ENCODE measurements at places on chromosomes 4 and X.

DNA sequence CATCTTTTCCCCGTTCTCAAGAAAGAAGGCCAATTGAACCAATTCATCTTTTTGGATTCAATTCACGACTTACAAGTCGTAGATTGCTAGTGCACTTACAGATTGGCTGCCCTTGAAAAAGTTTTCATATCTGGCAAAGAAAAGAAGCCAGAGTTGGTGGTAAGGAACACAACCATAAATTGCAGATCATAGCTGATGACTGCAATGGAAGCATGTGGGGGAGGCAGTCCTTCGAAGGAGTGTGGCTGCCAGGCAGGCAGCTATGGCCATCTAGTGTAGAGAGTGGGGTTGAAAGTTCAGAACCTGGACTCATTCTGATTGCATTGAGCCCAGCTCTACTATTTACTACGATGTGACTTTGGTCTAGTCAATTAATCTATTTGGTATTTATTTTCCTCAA lies 4.5 kb downstream of the GPM6A start:
- no peak for DNase-seq

GRCh38 chrX:110732266-110732665 lies 63.4 kb downstream of the CHRDL1 start:
- DNase-seq: no peak

DNA sequence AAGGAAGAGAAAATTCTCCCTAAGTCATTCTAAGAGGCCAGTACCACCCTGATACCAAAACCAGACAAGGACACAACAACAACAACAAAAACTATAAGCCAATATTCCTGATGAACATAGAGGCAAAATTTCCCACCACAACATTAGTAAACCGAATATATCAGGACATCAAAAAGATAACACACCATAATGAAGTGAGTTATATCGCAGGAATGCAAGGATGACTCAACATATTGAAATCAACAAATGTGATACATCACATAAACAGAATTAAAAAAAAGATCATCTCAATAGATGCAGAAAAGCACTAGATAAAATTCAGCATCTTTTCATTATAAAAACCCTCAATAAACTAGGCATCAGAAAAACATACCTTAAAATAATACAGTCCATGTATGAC lies 1844.4 kb upstream of the PCDH10 start:
- DNase-seq: no peak

DNA sequence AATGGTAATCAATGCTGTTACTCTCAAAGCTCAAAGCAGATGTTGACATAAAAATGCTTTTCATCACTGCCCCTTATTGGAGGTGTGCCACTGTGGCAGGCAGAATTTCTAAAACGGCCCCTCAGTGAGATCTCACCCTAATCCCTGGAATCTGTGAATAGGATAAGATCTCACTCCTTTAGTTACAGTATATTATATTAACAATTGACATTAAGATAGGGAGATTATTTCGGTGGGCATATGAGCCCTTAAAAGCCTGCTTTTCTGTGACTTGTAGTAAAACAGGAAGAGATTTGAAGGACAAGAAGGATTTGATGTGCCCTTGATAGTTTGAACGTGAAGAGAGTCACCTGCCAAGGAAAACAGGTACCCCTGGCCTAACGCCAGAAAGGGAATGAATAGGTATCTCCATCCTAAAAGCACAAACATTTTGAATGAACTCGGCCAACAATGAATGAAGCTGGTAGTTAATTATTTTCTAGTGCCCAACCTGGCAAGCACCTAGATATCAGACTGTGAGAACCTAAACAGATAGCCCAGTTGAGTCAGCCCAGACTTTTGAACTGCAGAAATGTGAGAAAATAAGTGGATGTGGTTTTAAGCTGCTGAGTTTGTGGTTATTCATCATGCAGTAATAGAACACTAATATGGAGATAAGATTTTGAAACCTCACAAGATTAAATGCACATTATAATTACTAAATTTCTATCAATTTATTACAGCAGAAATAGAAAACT lies 881.6 kb downstream of the PCDH18 start:
- DNase-seq: peak; percentile 31

DNA sequence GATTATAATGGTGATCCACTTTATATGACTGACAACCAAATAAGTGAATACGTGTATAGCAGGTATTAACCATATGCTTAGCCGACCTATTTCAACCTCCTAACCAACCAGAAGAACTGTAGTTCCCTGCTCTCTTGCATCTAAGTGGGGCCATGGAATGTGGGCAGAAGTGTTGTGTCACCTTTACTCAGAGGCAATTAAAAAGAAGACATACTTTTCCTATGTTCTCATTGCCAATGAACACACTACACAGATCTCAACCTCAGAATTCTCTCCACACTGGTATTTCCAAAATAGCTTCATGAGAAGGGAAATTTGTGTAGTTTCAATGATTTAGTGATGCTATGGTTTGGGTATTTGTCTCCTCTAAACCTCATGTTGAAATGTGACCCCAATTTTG lies 3.2 kb upstream of the NFKB1 start:
- no peak for DNase-seq

DNA sequence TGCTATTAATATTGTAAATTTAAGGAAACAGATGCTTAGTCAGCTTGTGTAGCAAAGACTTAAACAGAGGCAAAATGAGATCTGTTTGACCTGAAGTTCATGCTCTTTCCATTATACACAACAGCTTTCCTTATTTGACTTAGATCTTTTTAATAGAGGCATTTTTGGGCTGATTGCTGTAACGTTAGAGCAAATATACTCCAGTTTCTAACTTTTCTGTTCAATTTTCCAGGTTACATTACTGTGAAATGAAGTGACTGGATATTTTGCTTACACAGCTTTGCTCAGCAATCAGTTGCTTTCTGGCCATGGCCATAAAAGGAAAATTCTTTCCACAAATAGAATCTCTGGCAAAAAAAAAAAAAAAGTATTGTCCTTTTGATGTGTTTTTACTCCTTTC lies 146.2 kb downstream of the PCDH7 start:
- no peak for DNase-seq

GRCh38 chrX:148499638-148500422 lies 587 bp upstream of the AFF2 start:
- no peak for DNase-seq

- DNase-seq: no peak
Observed at GRCh38 chrX:23980011-23980441, 47.0 kb downstream of the KLHL15 start.

DNA sequence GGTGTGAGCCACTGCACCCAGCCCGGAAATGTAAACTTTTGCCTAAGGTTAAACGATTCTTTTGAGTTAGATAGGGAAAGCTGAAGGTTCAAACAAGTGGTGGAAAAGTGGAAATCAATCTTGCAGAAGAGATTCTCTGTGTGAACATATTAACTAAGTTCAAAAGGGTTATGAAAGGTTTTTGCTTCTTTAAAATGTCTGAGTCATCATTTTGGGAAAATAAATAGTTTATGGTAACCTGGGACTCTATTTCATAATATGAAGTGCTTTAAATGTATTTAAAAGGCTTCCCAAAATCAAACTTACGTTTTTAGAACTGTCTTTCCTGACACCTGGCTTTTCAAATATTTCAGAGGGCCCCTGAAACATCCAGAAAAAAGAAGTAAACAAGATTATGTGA lies 73.6 kb upstream of the MID1IP1 start:
- no peak for DNase-seq

DNA sequence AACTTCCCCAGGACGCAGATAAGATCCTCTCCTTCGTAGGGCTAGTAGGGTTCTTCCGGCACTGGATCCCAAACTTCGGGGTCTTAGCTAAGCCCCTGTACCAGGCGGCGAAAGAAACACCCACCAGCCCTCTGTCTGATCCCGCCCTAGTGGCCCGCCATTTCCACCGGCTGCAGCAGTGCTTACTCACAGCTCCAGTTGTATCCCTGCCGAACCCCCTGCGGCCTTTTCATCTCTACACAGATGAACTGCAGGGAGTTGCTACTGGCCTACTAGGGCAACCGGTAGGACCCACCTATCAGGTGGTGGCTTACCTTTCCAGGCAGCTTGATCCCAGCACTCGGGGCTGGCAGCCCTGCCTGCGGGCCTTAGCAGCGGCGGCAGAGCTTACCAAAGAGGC lies 961.2 kb downstream of the RPA4 start:
- no peak for DNase-seq

DNA sequence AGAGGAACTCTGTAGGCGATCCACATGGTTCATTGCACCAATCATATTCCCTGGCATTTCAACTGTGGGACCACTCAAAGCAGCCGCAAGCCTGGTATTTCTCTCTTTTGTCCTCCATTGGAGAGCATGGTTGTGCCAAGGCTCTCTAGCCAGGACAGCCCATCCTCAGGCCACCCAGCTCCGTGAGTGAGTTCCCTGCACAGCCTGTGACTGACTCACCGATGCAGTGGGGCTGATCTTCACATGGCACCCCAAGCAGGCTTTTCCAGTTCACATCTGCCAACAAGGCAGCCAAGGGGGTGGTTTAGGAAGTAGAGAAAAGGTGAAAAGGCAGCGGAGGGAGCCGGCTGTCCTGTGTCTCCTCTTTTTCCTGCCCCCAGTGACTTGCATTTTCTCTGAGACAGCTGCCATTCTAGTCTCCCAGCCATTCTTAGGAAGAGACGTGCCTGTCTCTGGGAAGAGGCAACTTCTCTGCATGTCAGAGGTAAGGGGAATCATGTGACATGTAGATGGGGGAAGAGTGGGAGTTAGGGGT lies 69.2 kb downstream of the MID1IP1 start:
- DNase-seq: peak; percentile 55

DNA sequence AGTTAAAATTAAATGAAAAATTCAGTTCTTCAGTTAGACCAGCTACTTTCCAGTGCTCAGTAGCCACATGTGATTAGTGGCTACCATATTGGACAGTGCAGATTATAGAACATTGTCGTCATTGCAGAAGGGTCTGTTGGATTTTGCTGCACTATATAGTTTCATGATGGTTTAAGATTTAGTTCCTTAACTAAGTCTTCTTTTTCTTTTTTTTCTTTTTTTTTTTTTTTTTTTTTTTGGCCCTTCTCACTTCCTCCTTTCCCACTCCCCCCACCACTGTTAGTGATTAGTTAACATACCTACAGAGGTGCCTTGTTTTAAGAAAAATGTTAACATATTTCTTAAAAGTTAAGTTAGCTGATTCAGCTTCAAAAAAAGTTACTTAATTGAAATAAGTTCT lies 9.0 kb downstream of the RAB9A start:
- DNase-seq: no peak

DNA sequence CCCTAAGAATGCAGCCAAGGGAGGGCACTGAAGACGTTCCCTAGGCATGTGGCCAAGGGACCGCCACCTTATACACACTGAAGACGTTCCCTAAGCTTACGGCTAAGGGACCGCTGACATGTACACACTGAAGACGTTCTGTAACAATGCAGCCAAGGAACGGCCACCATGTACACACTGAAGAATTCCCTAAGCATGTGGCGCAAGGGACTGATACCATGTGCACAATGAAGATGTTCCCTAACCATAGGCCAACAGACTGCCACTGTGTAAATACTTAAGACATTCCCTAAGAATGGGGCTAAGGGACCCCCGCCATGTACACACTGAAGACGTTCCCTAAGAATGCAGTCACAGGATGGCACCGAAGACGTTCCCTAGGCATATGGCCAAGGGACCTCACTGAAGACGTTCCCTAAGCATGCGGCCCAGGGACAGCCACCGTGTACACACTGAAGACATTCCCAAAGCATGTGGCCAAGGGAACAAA lies 36.1 kb downstream of the DHRSX start:
- DNase-seq: peak; percentile 69

DNA sequence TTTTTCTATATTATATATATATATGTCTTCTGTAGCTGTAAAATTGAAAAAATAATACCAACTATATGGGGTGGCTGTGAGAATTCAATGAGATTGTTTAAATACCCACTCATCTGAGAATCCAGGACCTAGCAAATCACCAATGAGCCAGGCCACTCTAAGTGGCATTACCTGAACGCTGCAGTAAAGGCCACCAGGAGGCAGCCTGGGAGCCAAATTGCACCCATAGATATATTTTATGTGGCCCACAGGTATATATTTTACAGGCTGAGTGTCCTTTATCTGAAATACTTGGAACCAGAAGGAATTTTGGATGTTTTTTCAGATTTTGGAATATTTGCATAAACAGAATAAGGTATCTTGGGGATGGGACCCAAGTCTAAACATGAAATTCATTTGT lies 58.2 kb upstream of the C4orf50 start:
- DNase-seq: peak; percentile 44

- DNase-seq: no peak
Observed at GRCh38 chr4:18192901-18193300, 171.3 kb upstream of the LCORL start.

DNA sequence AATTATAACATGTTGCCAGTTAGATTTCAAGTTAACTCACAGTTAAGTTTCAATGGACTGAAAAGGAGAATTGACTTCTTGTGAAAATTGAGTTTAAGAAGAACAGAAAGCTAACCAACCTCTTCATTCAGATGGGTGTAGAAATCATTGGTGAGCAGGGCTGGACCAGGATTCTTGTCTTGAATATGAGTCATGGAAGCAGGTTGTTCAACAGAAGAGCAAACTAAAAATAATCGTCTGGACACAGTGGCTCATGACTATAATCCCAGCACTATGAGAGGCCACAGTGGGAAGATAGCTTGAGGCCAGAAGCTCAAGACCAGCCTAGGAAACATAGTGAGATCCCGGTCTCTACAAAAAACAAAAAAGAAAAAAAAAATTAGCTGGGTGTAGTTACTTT lies 98.2 kb downstream of the ARSJ start:
- no peak for DNase-seq

DNA sequence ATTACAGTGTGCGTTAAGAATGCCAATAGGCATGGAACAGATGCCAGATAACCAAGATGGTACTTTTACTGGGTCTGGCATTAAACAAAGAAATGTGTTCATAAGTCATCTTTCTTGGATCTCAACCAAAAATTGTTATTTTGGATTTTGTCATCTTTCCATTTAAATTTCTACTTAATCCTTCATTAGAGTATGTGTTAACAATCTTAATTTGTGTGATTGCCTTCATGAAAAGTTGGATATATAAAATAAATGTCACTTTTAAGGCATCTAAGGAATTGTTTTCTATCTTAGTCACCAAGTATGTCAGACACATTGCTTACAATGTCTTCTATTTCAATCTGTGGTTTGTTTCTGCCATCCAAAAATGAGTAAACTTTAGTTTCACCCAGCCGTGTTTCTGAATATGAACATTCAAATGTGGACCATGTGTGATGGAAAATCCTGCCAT lies 87.5 kb downstream of the PALLD start:
- no peak for DNase-seq

GRCh38 chrX:105650577-105650976 lies 171.8 kb upstream of the NRK start:
- DNase-seq: no peak

- DNase-seq: no peak
Observed at GRCh38 chr4:185709802-185710486, 102.0 kb downstream of the SORBS2 start.

DNA sequence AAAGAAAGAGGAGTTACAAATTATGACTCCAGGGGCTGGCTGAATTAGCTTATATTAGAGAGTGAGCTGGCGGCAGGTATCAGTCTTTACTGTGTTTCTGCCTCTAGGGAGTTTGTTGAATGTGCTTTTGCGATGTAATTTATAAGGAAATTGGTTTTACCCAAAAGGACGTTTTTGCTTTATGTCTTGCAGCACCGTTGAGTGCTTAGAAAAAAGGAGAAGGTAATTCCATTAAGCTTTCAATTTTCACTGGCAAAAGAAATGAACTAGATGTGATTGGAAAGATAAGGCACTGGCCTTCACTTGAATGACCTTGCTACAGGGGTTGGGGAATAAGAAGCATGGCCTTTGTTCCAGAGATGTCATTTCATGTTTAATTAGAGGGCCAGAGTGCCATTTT lies 74.9 kb upstream of the CBR4 start:
- no peak for DNase-seq

GRCh38 chr4:43778187-43778915 lies 670.3 kb downstream of the KCTD8 start:
- DNase-seq: no peak
